Activated CD4-positive, alpha-beta T cell treated with anti-CD3 and anti-CD28 coated beads, Interleukin-2, amount 50 U/mL, for 24 hours (primary cell): ENCODE measurements at places on chromosomes 11 and 22.

- no peak for DNase-seq
Measured at GRCh38 chr11:34787348-34787747, 128.8 kb downstream of the APIP start.

- no peak for DNase-seq
Measured at GRCh38 chr11:87739766-87740165, 435.5 kb downstream of the RAB38 start.

GRCh38 chr22:26996154-26996553 is 338.8 kb downstream of the MIAT start:
- DNase-seq = no peak

- DNase-seq = no peak
Measured at GRCh38 chr11:101009690-101010055, 119.9 kb downstream of the PGR start.

DNA sequence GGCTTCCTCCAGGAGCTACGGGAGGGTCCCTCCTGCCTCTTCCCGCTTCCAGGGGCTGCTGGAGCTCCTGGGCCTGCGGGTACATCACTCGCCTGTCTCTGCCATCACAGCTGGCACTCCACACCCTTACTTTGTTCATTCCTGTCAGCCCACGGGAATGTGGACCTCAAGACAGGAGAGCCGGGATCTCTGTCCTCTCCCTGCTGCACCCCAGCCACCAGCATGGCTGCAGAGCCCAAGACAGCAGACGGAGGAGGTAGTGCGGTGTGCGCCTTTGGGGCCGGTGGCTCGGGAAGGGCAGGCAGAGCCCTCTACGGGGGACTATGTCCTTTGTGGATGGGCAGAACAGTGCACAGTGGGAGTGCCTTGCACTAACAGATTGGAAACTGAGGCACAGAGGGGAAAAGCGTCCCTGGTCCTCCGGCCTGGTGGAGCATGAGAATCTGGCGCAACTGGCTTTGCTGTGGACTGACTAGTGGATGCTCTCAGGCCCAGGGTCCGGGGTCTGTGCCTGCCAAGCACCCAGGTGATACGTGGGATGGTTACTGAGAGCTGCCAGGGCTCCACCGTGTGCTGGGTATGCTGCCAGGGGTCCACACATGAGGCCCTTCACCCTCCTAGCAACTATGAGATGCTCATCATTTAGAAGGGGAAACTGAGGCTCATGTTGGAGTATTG is 47.3 kb downstream of the IGF2 start:
- DNase-seq = no peak
